ENCODE measurements at places on chromosomes 2 and 18.

DNA sequence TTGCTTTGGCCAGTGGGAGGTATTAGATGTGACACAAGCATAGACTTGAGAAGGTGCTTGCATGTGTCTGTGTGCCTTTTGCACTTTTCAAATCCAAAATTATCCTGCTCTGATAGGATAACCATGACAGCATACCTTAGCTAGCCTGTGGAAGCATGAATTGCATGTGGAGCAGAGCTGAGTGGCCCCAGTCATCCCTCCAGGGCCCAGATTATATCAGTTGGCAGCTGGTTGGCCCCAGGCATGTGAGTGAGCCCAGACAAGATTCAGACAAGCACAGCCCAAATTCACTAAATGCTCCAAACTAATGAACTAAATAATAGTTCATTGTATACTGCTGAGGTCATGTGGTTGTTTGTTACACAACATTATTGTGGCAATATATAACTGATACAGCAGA lies 18.8 kb downstream of the TACR1 start:
- no peak for DNase-seq

DNA sequence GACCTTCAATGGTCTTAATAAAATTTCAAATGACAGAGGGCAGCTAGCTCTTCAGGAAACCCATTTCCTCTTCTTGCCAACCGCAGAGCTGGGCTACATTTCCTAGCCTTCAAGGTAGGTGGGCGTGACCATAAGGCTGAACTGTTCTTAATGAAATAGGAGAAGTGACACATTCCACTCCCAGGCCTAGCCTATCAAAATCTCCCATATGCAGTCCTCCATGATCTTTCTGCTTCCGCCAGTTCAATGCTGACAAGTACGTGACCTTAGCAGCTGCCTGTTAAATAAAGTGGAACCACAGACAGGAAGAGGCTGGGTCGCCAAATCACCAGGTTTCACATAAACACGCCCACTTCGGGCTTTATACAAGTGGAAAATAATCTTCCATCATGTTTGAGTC lies 13.2 kb downstream of the SERPINE2 start:
- DNase-seq: peak; percentile 87

DNA sequence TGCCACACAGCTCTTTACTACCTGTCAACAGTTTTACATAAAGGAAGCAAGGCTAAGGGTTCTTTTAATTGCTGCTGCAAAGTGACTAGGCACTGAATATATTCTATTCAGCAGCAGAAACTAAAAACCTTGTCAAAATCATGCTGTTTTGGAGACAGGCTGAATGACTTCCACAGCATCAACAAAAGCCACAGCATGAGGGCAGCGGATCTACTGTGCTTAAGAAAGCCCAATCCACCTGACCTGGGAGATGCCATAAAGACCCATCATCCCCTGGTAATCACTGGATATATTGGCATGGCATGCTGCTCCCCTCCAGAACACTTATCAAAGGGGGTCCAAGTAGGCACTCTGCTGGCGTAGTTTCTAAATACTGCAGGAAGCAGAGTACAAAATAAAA lies 715.1 kb upstream of the SLC8A1 start:
- no peak for DNase-seq

- DNase-seq: no peak
Measured at GRCh38 chr18:49892148-49892924, 79.0 kb upstream of the ACAA2 start.

- DNase-seq: no peak
Measured at GRCh38 chr2:152627351-152627957, 89.8 kb downstream of the PRPF40A start.

GRCh38 chr2:68997401-68997800 lies 15.6 kb upstream of the ANTXR1 start:
- DNase-seq: no peak

DNA sequence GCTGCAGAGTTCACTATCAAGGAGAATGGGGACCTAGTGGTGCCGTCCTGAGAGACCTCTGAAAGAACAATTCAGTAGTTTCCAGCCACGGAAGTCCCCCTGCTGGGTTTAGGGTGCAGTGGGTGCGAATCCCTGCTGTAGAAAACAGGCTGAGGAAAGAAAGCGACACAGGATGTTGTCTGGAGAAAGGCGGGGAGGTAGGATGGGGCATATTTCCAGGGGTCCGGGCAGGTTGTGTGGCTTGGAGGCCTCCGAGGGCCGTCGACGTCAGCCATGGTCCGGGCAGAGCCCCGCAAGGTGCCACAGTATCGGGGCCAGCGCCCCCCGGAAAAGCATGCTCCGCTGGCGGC lies 807 bp upstream of the CREB1 start:
- peak; percentile 38 for DNase-seq

Measured in RPMI8226 (cell line).